Nephron progenitor cell (in vitro differentiated cells): ENCODE measurements at places on chromosomes 5 and 9.
A peak's percentile ranks its signal among the peaks of the same experiment; 100 is the strongest.

DNA sequence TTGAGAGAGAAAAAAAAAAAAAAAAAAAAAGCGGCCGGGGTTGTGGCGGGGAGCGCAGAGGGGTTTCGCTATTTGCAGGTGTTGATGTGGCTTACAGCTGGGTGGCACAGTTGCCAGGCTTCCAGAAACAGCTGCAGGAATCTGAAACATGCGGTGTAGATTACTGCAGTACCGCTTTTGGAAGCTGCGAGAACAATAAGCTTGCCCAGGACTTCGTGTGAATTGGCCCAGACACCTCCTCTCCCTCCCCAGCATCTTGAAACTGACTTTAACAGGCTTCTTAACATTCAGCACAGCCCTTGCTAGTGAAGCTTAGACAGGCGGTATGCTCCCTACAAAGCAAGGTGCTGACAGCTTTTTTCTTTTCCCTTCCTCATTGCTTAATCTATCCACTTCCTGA lies 104.0 kb downstream of the ATP10B start:
- no peak for DNase-seq
- no peaks in the 10 kb centered on the region for H3K27me3 ChIP-seq
- no peak overlapping the region for H3K4me3 ChIP-seq

- H3K4me3 ChIP-seq: no peak overlapping the region
- no peak overlapping the region for H3K27ac ChIP-seq
- no peaks in the 10 kb centered on the region for H3K4me1 ChIP-seq
- no peaks in the 10 kb centered on the region for H3K36me3 ChIP-seq
- DNase-seq: no peak
Measured at GRCh38 chr9:89884356-89885083, 279.7 kb downstream of the GADD45G start.

GRCh38 chr9:92429836-92430235 lies 5.6 kb upstream of the OMD start:
- H3K4me1 ChIP-seq: no peaks in the 10 kb centered on the region
- H3K4me3 ChIP-seq: no peak overlapping the region
- H3K27ac ChIP-seq: no peak overlapping the region
- no peak for DNase-seq
- H3K27me3 ChIP-seq: no peaks in the 10 kb centered on the region

- H3K27ac ChIP-seq: no peak overlapping the region
- H3K27me3 ChIP-seq: no peaks in the 10 kb centered on the region
- H3K4me3 ChIP-seq: no peak overlapping the region
Measured at GRCh38 chr5:13664377-13664776, 280.1 kb downstream of the DNAH5 start.

DNA sequence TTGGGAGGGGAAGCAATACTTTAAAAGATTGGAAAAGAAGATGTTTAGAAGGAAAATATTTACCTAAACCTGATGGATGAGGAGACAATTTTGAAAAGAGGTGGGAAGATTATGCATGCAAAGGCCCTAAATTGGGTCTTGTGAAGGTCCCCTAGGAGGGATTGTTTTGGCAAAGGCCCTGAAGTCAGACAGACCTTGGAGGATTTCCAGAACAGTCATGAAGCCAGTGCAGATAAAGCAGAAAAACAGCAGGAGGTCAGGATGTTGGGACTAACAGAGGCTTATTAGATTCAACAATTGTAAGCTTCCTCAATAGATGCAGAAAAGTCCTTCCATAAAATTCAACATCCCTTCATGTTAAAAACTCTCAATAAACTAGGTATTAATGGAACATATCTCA lies 361.0 kb upstream of the CDH6 start:
- no peaks in the 10 kb centered on the region for H3K36me3 ChIP-seq
- H3K27ac ChIP-seq: no peak overlapping the region
- no peaks in the 10 kb centered on the region for H3K4me1 ChIP-seq
- no peak overlapping the region for H3K4me3 ChIP-seq
- H3K27me3 ChIP-seq: no peaks in the 10 kb centered on the region

DNA sequence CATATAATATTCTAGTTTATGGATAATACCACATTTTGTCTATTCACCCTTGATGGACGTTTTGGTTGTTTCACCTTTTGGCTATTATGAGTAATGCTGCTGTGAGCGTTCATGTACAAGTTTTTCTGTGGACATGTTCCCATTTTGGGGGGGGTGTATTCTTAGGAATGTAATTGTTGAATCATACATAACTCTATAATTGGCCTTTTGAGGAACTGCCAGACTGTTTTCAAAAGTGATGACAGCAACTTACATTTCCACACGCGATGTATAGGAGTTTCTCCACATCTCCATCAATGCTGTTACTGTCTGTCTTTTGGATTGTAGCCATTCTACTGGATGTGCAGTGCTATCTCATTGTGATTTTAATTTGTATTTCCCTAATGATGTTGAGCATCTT lies 69.8 kb downstream of the SLC46A2 start:
- H3K4me1 ChIP-seq: peaks cover 4% of the 10 kb centered on the region
- H3K36me3 ChIP-seq: peaks cover 16% of the 10 kb centered on the region
- H3K27me3 ChIP-seq: no peaks in the 10 kb centered on the region

DNA sequence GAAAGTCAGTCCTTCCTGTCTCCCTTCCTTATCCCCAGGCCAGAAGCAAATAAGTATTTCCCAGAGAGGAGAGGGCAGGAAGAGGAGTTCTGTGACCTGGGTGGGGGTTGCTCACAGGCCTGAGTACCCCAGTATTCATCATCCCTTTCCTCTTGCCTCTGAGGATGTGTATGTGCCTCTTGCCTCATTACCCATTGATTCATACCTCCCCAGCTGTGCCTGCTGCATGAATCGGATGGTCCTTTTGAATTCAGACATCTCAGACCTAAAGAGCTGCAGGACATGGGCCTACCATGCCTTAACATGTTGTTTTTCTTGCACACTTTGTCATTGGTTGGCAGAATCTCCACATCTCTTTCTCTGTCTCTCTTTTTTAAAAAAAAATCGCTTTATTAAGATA lies 112.8 kb upstream of the SHB start:
- DNase-seq: no peak
- peaks cover 13% of the 10 kb centered on the region for H3K27me3 ChIP-seq
- peaks cover 53% of the 10 kb centered on the region for H3K4me1 ChIP-seq
- no peak overlapping the region for H3K4me3 ChIP-seq

GRCh38 chr9:99158629-99159028 lies 53.7 kb downstream of the TGFBR1 start:
- H3K4me3 ChIP-seq: no peak overlapping the region
- peaks cover 6% of the 10 kb centered on the region for H3K27me3 ChIP-seq
- DNase-seq: no peak
- H3K36me3 ChIP-seq: no peaks in the 10 kb centered on the region
- H3K27ac ChIP-seq: no peak overlapping the region

- H3K4me3 ChIP-seq: peak overlapping the region; percentile 64
- peaks cover 57% of the 10 kb centered on the region for H3K4me1 ChIP-seq
- H3K36me3 ChIP-seq: no peaks in the 10 kb centered on the region
- peaks cover 7% of the 10 kb centered on the region for H3K27me3 ChIP-seq
Measured at GRCh38 chr5:32027717-32028458, 146.2 kb downstream of the GOLPH3 start.

DNA sequence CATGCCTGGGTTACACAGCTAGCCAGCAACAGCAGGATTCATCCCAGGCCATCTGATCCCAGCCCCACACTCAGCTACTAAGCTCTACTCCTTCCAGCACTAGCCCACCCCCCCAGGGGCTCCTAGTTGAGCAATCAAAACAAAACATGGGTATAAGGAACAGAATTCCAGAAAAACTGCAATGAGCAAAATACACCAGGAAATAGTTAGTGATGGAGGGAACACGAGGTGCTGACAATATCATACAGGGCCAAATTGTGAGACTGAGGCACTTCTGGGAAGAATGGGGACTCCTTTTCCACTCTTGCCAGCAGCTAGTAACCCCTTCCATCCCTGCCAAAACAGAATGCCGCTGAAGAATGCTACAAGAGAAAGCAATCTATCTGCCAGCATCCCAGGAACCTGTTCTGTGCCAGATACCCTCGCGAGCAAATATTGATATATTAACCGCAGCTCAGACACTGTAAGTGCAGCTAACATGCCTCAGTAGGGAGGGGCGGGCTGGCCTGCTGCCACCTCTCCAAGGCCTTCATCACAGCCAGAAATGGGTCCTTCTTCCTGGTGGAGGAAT lies 161.4 kb downstream of the SLIT3 start:
- peak overlapping the region; percentile 82 for H3K27ac ChIP-seq
- H3K4me3 ChIP-seq: no peak overlapping the region
- H3K36me3 ChIP-seq: no peaks in the 10 kb centered on the region

- no peak within 1 kb of the TSS for H3K27ac ChIP-seq
- no peak for DNase-seq
- H3K27me3 ChIP-seq: peaks cover 7% of the 10 kb centered on the region
- H3K36me3 ChIP-seq: peaks cover under 1% of the 10 kb centered on the region
Measured at GRCh38 chr5:102498271-102499034, at the start of gene SLCO6A1. Gene SLCO6A1, minus strand, starts transcription at chr5:102499001. Its CDS starts 157 bp downstream, at chr5:102498844.

DNA sequence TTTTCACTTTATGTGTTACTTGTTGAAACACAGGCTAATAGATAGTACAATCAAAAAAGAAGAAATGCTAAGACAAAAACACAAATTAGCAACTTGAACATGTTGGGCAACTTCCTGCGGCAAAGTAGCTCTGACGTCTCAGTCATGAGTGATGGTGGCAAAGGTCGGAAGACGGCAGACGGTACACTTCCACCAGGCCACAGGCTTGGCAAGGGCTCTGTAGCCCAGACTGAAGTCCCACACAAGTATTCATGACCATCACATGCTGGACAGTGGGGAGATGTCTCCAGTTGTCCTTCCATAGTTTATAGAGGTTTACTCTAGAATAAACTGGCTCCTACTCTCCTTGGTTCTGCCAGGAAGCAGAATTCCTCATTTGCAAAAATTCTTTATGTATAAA lies 831.3 kb downstream of the MTRR start:
- no peak overlapping the region for H3K27ac ChIP-seq
- no peaks in the 10 kb centered on the region for H3K4me1 ChIP-seq
- no peaks in the 10 kb centered on the region for H3K36me3 ChIP-seq
- no peak for DNase-seq
- peaks cover 7% of the 10 kb centered on the region for H3K27me3 ChIP-seq
- no peak overlapping the region for H3K4me3 ChIP-seq

- H3K27ac ChIP-seq: no peak overlapping the region
- no peak for DNase-seq
- peaks cover 11% of the 10 kb centered on the region for H3K4me1 ChIP-seq
- peaks cover 27% of the 10 kb centered on the region for H3K36me3 ChIP-seq
- no peaks in the 10 kb centered on the region for H3K27me3 ChIP-seq
Measured at GRCh38 chr9:105355781-105356180, 92.1 kb upstream of the FSD1L start.

DNA sequence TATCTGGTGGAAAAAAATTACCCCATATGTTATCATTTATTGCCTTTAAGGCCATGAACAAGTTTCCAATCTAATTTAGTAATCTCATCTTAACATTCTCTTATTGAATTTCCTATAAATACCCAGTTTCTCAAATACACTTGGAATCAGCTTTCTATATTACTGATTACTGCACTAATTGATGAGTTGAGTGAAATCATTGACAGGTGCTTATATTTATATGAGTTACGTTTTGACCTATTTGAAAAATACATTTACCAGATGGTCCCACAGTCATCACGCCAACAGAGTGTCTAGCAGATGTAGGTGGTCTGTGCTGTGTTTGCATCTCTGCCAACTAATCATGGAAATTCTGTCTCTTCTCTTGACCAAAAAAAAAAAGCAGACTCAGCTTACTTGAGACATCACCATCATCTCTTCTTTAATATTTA lies 307.3 kb upstream of the NREP start:
- no peak overlapping the region for H3K27ac ChIP-seq
- no peak overlapping the region for H3K4me3 ChIP-seq
- H3K36me3 ChIP-seq: no peaks in the 10 kb centered on the region
- DNase-seq: no peak
- no peaks in the 10 kb centered on the region for H3K27me3 ChIP-seq
- no peaks in the 10 kb centered on the region for H3K4me1 ChIP-seq

GRCh38 chr9:114472765-114473446 lies 32.4 kb downstream of the WHRN start:
- peaks cover 6% of the 10 kb centered on the region for H3K4me1 ChIP-seq
- DNase-seq: no peak
- H3K27ac ChIP-seq: no peak overlapping the region

- H3K4me1 ChIP-seq: peaks cover 49% of the 10 kb centered on the region
- DNase-seq: peak; percentile 81
- peak within 1 kb of the TSS; percentile 88 for H3K4me3 ChIP-seq
- peaks cover 26% of the 10 kb centered on the region for H3K36me3 ChIP-seq
- no peaks in the 10 kb centered on the region for H3K27me3 ChIP-seq
Measured at GRCh38 chr9:127899128-127899943, at the start of gene ST6GALNAC6. Gene ST6GALNAC6, minus strand, starts transcription at chr9:127899603. Its CDS starts 1,622 bp downstream, at chr9:127897981.

DNA sequence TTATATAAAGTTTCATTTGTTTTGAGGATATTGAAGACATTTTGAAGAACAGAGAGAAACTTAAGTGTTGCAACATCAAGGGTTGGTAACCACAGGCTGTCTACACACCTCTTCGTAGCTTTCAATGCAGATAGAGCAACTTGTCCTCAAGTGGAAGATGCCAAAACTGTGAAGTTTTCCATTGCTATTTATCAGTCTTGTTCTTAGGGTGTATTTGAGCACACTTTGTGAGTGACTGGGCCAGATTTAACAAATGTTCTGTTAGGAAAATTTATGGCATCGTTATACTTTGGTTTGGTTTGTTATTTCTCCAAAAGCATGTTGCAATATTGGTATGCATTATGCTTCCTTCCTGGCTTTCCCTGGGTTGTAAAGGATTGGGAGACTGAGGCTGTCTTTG lies 31.6 kb downstream of the NNT start:
- DNase-seq: no peak
- H3K36me3 ChIP-seq: peaks cover 22% of the 10 kb centered on the region
- no peak overlapping the region for H3K27ac ChIP-seq
- H3K27me3 ChIP-seq: no peaks in the 10 kb centered on the region

DNA sequence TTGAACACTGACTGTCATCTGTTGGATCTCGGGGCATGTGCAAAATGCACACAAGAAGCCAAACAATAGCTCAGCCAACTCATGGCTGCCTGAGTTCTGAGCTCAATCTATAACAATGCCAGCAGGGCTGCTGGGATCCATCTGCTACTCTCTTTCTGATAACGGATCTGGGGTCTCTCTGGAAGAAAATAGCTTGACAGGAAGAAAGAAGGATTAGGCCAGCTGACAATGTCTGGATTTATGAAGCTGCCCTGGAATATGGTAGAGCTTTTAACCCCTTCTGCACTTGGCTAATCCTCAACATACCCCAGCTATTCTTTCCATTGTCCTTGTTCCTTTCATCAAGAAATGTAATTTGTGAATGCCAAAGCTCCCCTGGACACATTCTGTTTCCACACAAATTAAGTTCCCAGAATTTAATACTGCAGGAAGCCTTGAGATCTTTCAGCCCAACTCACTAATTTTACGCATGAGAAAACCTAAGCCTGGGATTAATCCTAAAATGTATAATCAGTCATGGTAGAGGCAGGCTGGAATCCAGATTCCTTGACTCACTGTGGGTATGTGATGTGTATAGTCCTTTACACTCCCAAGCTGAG lies 62.7 kb upstream of the PCA3 start:
- peaks cover 53% of the 10 kb centered on the region for H3K4me1 ChIP-seq
- no peak for DNase-seq
- H3K27me3 ChIP-seq: peaks cover 4% of the 10 kb centered on the region
- no peaks in the 10 kb centered on the region for H3K36me3 ChIP-seq
- no peak overlapping the region for H3K27ac ChIP-seq
- H3K4me3 ChIP-seq: no peak overlapping the region

- DNase-seq: no peak
- no peak overlapping the region for H3K27ac ChIP-seq
- no peak overlapping the region for H3K4me3 ChIP-seq
Measured at GRCh38 chr5:72301557-72301956, 18.5 kb downstream of the MRPS27 start.

GRCh38 chr9:7130266-7130820 lies 372.6 kb downstream of the KDM4C start:
- peaks cover 20% of the 10 kb centered on the region for H3K36me3 ChIP-seq
- no peak overlapping the region for H3K27ac ChIP-seq
- no peak for DNase-seq
- H3K27me3 ChIP-seq: peaks cover 2% of the 10 kb centered on the region
- H3K4me1 ChIP-seq: no peaks in the 10 kb centered on the region
